ENCODE measurements at places on chromosomes 7 and 10.

DNA sequence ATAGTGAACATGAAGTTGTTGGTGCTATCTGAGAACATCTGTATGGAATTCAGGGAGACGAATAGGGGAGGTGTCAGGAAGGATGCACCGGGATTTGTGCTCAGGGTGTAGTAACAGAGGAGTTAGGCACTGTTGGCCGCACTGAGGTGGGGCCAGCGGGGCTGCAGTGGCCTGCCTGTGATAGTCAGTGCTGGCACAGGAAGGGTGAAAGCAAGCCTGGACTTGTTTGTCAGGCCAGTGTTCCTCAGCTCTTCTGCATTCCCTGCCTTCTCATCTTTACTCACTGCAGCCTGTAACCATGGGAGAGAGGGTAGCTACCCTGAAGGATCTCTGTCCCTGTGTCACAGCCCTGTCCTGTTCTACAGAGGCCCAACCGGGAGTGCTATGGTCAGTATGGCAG is 81.3 kb downstream of the SH2D4B start:
- no peaks in the 10 kb centered on the region for H3K27me3 ChIP-seq
- no peak for DNase-seq
- no peaks in the 10 kb centered on the region for H3K4me1 ChIP-seq
- no peaks in the 10 kb centered on the region for H3K36me3 ChIP-seq

- DNase-seq: peak; percentile 92
- no peaks in the 10 kb centered on the region for H3K27me3 ChIP-seq
- H3K4me3 ChIP-seq: no peak overlapping the region
- H3K4me1 ChIP-seq: no peaks in the 10 kb centered on the region
- H3K27ac ChIP-seq: no peak overlapping the region
Measured at GRCh38 chr7:103541026-103541425, 95.0 kb upstream of the SLC26A5 start.

- H3K36me3 ChIP-seq: no peaks in the 10 kb centered on the region
- no peaks in the 10 kb centered on the region for H3K27me3 ChIP-seq
- H3K27ac ChIP-seq: no peak overlapping the region
- no peak for DNase-seq
- H3K4me1 ChIP-seq: no peaks in the 10 kb centered on the region
Measured at GRCh38 chr10:132803416-132804210, 17.7 kb upstream of the NKX6-2 start.

GRCh38 chr10:42997151-42997848 is 79.6 kb upstream of the RET start:
- DNase-seq: no peak
- H3K27me3 ChIP-seq: no peaks in the 10 kb centered on the region

DNA sequence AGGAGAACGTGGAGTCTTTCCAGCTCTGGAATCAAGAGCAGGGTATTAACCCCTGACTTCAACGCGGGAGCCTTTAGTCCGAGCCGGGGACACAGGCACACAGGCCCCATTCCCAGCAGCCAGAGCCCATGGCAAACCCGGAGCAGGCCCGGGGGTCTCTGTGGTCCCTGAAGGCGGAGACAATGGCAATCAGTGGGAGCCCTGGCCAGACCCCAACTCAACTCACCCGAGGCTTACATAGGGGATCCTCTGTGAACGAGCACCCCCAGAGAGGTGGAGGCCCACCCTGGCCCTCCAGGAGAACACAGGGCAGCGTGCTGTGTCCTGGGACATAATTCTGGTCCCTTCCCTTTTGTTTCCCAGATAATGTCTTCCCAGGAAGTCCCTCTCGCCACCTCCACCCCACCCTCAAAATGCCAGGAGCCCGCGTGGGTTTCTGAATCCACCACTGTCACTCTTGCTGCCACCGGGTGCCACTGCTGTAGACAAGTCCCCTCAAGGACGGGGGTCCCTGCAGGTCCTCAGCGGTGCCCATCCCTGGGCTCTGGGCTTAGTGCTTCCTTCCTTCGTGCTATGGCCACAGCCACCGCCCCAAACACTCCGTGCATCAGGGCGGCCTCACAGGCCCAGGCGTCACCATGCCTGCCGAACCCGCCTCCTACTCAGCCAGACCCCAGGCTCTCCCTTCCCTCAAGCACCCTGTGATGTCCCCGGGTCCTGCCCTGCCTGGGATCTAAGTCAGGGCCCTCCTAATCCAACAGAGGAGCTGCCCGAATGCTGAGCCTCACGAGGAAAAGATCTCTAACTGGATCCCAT is 28.6 kb upstream of the PPP2R2D start:
- no peaks in the 10 kb centered on the region for H3K36me3 ChIP-seq
- no peak for DNase-seq
- H3K4me1 ChIP-seq: peaks cover 7% of the 10 kb centered on the region
- no peak overlapping the region for H3K4me3 ChIP-seq
- H3K27ac ChIP-seq: no peak overlapping the region

GRCh38 chr10:23742368-23742767 is 303.5 kb downstream of the OTUD1 start:
- H3K27ac ChIP-seq: no peak overlapping the region
- no peaks in the 10 kb centered on the region for H3K4me1 ChIP-seq
- H3K4me3 ChIP-seq: no peak overlapping the region
- no peaks in the 10 kb centered on the region for H3K27me3 ChIP-seq

DNA sequence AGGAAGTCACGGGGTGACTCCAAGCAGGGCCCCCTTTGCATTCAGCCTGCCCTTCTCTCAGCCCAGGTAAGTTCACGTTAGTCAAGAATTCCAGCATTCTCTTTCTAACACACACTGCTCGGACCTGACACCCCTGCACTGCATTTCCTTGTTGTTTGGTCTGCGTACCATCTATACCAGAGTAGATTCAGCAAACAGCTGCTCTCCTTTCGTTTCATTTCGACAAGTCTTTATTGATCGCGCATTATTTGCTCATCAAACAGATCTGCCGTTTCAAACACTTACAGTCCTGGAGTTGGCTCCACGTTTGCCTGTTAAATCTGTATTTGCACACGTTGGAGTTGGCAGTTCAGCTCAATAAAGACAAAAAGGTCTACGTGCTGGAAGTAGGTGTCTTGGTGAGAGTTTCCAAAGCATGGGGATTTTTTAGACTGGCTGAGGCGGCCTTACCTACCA is 495.1 kb downstream of the RPS24 start:
- DNase-seq: no peak
- H3K4me1 ChIP-seq: no peaks in the 10 kb centered on the region
- H3K4me3 ChIP-seq: no peak overlapping the region
- no peaks in the 10 kb centered on the region for H3K36me3 ChIP-seq

GRCh38 chr10:123821136-123821535 is 70.5 kb downstream of the CPXM2 start:
- H3K4me1 ChIP-seq: no peaks in the 10 kb centered on the region
- H3K27ac ChIP-seq: no peak overlapping the region
- H3K4me3 ChIP-seq: no peak overlapping the region
- no peaks in the 10 kb centered on the region for H3K36me3 ChIP-seq

DNA sequence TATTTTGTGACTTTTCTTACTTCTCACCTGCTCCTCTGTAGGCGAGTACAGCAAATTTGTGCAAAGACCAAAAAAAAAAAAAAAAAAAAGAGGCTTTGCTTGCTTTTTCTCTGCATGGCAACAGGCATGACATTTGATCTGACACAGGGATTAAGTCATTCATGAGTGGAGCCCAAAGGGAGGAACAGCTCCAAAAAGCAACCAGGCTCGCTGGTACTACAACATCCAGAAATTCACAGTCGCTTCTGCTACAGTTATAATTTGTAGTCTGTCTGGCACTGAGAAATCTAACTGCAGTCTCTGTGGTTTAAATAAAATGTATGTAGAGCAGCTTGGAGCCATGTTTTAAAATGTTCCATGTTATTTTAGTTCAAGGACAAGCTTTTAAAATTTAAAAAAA is 31.7 kb downstream of the MKX start:
- H3K27ac ChIP-seq: no peak overlapping the region
- H3K4me3 ChIP-seq: no peak overlapping the region
- DNase-seq: peak; percentile 27
- H3K27me3 ChIP-seq: no peaks in the 10 kb centered on the region

DNA sequence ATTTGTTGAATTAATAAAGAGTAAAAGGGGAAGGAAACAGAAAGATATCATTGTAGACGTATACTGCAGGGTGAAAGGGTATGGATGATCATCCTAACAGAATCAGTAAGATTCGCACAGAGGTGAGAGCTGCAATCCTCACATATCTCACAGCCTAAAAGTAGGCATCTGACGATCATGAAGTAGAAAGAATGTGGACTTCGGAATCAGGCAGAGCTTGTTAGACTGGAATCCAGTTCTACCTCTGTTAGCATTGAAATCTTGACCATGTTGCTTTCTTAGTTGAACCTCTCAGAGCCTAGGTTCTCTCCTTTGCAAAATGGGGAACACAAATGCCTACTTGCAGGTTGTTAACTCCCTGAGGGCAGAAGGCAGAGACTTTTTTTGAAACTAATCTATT is 320.0 kb upstream of the C7orf33 start:
- H3K36me3 ChIP-seq: no peaks in the 10 kb centered on the region
- no peak overlapping the region for H3K27ac ChIP-seq
- no peak overlapping the region for H3K4me3 ChIP-seq
- no peak for DNase-seq
